Left ventricle myocardium superior (tissue), 1 donor: ENCODE measurements at places on chromosomes 16 and 17.

- no peak for DNase-seq
Observed at GRCh38 chr16:87679593-87680271, 77.4 kb downstream of the JPH3 start.

GRCh38 chr17:43556292-43556691, 10.2 kb upstream of the ETV4 start:
- no peak for DNase-seq

- DNase-seq, result no peak
Observed at GRCh38 chr17:52158450-52159042, at the start of gene CA10. TSS of gene CA10 (minus strand) at chr17:52158714.

DNA sequence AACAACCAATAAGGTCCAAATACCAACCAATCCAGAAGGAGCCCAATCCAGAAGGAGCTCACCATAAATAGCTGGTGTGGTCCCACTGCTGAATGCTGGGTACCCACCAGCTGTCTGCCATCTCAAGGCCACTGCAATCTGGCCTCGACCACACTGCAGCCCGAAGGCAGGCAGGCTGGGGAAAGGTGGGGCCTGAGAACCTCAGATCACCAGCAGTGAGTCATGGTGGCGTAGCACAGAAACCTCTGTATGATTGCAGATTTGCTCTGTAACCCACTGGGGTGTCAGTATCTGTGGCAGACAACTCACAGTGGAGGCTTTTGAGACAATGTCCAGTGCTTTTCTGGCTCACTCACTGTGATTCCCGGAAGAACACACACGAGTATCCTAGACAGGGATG, 14.7 kb upstream of the CMTR2 start:
- no peak for DNase-seq

DNA sequence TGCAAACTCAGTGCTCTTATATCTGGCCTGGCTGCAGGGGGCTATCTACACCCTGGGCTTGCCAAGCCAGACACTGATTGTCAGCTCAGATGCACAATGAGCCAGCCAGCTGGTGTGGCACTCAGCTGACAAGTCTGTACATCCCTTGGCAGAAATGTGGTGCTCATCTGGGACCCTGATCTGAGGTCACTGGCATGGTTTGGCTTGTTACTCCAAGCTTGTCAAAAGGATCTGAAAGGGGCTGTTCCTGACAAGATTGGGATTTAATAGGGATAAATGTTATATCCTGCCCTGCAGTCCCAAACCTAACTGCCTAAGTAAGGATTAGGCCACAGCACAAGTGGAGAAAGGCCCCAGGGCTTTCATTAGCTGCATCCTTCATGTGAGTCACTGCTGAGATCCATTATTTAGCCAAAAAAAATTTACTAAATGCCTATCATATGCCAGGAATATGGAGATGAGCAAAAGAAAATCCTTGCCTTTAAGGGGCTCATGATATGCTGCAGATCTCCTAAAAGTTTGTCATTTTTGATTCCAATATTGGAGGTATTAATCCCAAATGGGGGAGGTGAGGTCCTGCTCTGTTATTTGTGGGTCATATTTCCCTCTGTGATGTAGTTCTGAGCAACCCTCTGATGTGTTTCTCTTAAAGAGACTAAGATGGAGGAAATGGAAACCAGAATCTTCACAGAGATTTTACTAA, 6.3 kb downstream of the SLC6A2 start:
- no peak for DNase-seq

DNA sequence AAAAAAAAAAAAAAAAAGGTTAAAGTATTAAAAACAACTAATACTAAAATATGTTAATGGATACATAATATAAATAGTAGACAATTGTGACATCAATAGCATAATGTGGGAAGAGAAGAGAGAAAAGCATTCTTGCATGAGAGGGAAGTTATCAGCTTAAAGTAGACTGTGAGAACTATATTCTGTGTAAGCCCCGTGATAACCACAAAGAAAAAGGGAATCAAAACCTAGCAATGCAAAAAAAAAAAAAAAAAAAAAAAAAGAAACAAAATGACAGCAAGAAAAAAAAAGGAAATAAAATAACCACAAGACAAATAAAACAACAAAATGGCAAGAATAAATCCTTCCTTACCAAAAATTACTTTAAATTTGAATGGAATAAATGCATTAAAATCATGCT, 39.8 kb upstream of the MYLK3 start:
- DNase-seq, result no peak

- no peak for DNase-seq
Observed at GRCh38 chr17:50602836-50603235, 31.8 kb upstream of the ABCC3 start.

DNA sequence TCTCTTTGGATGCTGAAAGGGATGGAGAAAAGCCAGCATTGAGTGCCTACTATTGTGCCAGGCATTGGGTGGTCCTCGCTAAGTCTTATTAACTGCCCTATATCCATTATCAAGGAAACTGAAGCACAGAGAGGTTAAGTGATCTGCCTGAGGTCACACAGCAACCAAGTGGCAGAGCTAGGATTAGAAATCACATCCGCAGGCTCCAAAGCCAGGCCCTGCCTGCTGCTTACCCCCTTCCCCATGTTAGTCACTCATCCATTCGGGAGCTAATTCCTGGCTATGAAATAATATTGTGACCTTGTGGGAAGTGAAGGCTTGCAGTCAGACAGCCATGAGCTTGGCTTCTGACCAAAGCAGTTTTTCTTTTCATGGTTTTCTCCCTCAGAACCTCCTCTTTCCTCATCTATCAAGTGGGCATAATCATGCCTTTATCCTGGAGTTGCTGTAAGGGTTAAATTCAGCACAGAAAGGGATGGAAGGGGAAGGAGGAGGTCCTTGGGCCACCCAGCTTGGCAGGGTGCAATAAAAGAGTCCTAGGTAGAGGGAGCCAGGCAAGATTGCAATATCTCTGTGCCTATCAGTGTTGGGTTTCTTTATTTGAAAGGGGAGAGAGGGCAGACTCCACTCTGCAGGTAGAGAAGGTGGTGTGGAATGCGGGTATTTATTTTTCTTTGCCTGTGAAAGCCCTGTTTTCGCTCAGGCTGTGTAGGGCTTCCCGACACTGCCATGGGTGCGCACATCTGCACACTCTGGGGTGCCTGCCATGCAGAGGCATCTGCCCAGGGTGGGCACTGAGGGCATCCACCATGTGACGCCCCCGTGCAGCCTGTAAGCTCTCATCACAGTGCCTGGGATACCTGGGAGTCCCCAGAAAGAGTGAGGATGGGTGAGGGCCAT, 11.3 kb downstream of the RAI1 start:
- no peak for DNase-seq

GRCh38 chr17:47733674-47734410, 806 bp downstream of the TBX21 start:
- no peak for DNase-seq

DNA sequence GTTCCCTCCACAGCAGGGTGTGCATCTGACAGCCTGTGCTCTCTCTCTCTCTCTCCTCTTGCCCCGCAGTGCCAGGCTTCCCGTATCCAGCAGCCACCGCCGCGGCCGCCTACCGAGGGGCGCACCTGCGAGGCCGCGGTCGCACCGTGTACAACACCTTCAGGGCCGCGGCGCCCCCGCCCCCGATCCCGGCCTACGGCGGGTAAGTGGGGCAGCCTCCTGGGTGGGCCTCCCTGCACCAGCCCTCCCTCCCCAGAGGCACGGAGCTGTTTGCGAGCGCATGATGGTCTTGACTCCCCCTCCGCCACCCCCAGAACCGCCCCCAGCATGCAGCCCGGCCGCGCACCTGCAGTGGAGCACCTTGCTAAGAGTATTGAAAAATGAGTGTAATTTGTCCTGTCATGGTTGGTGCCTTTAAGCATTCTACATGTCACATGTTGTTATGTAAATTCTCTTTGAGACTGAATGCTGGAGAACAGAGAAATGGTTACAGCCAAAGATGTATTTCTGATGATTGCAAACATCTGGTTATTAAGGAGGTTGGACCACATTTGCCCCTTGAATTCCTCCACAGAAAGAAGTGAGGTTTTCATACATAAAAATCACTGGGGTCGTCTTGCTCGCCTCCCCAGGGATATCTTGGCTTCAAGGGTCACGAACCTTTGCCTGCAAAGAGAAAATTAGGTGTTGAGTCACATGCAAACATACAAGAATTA, 321.3 kb downstream of the RBFOX1 start:
- no peak for DNase-seq

DNA sequence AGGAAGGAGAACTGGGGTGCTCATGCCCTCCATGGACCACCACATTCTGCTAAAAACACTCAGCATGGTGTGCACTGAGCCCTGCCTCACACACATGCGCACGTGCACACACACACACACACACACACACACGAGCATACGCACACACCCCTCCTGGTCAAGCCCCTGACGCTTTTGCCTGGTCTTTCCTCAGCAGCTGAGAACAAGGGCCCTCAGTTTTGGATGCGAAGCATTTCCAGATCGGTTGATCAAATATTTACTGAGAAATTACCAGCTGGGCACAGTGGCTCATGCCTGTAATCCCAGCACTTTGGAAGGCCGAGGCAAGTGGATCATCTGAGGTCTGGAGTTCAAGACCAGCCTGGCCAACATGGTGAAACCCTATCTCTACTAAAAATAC, 20.1 kb upstream of the RAI1 start:
- DNase-seq, result no peak

GRCh38 chr16:11794996-11795886, 1.8 kb downstream of the ZC3H7A start:
- DNase-seq, result no peak

DNA sequence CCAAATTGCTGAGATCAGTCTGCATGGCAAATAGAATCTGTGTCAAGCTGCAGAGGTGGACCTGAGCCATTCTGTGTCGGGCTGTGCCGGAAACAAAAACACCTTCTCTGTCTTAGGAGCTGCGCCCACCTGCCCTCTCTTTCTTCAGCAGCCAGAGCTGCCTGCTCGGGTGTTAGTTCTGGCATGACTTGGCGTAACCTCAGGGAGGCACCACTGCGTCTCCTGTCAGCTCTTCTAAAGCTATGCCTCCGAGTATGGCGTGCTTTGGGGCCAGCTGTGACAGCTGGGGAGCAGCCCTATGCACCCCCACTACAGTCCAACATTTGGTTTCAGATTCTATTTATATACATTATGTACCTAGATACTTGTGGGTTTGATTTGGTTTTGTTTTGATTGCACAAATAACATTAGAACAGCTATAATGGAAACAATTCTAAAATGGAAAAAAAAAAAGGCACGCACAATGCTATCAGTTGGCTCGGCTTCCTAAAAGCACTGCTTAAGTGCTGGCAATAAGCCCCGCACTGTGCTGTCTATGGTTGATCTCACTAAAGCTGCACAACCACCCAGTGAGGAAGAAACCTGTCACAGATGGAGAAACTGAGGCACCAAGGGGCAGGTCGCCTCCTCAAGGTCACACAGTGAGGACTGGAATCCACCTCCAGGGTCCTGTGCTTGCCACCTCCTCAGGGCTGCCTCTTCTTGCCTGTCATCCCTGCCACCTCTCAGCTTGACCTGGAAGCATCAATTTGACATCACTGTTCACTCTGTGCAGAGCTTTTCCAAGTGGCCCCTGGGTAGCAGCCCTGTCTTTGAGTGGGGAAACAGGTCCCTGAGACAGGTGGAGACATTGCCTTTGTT, 18.7 kb upstream of the ADGRG1 start:
- DNase-seq, result peak; percentile 48

GRCh38 chr16:19283637-19284036, 1.9 kb upstream of the CLEC19A start:
- no peak for DNase-seq

- no peak for DNase-seq
Observed at GRCh38 chr17:57379237-57379894, 123.0 kb downstream of the MSI2 start.

DNA sequence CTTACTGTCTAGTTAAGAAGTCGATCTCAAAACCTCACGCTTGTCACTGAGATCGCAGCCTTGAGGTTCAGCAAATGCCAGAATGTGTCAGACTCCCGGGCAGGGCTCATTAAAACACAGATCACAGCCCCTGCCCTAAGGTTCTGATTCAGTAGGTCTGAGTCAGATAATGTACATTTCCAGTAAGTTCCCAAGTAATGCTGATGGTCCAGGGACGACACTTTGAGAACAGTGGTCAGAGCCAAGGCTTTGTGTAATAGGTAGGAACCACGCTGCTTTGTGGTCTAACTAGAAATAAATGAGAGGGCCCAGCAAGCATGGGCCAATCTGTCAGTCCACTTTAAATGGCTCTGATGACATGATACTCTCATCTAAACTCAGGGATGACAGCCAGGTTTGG, 228.6 kb downstream of the ZFHX3 start:
- DNase-seq, result no peak

DNA sequence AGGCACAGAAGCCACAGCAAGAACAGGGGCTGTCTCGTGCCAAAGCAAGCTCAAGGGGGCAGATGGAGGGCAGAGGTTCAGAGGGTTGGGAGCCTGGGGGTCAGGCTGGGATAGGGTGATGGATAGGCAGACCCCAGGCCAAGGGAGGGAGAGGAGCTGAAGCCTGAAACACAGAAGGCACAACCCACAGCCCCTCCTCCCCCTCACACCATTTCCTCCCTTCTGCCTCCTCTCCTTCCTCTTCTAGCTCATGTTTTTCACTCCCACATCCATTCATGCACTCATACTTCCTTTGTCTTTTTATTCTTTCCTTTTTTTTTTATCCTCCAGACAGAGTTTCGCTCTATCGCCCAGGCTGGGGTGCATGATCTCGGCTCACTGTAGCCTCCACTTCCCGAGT, 61.1 kb downstream of the SOCS1 start:
- no peak for DNase-seq

DNA sequence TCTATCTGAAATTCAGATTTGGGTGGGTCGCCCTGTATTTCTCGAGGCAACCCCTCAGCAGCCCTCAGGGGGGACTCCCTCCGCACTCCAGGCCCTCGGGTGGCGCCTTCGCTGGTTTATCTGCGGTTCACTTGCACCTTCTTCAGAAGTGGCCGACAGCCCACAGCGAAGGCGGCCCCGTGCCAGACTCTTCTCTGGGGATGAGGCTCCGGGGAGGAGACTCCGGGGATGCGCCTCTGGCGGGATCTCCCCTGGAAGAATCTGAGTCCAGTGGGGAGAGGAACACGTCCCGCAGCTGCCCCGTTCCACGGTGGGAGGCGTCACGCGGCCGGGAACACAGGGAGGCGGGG, 63.9 kb upstream of the DNAJA2 start:
- DNase-seq, result no peak

GRCh38 chr17:60920107-60920506, 242.5 kb downstream of the BCAS3 start:
- no peak for DNase-seq

DNA sequence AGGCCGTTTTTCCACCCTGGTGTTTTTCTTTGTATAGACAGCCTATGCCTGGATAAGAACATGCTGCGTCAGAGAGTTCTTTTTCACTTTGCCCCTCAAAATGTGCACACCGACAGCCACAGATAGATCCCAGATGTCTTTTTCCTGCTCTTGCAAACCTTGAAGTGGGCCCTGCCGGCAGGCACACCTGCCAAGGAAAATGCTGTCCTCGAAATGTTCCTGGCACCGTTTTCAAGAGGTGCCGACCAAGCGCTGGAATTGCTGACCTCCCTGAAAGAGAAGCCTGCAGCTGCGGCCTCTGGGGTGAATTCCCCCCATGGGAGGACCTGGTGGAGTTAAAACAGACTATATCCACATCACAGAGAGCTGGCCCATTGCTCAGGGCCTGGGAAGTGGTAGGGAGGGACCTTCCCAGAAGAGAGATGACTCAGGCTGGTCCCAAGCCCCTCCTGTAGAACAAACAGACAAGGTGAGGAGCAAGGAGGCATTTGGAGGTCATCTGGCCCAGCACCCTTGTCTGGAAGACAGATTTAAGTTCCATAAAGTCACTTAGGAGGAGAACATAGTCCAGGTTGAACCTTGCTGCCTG, 668.1 kb downstream of the MAF start:
- DNase-seq, result no peak
